Colonic mucosa (tissue), 4 donors: ENCODE measurements at places on chromosomes 3 and 15. TPM values are rescaled to one million over a fixed set of nuclear protein-coding genes. Genes with fewer than 3 reads are reported as not detected.

The TTBK2 gene
- total RNA-seq, result 9.1 TPM

The AKAP13 gene
- total RNA-seq, result 87.3 TPM

The MESP2 gene
- total RNA-seq, result 5.4 TPM

- no peak for DNase-seq
Observed at GRCh38 chr3:129913618-129914017, 20.1 kb upstream of the TMCC1 start.

DNA sequence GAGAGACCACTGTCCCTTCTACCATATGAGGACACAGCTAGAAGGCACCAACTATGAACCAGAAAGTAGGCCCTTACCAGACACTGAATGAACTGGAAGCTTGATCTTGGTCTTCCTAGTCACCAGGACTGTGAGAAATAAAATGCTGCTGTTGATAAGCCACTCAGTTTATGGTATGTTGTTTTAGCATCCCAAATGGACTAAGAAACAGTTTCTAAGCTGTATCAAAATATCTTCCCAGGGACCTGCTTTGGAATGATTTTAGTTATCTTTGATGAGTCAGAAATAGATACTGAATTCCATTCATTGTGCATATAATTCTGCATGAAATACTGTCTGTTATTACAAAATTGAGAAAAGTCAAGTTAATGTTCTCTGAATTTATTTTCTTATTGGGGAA is 18.6 kb downstream of the WDR76 start:
- no peak for DNase-seq
